ENCODE measurements at places on chromosomes 1 and 21.

DNA sequence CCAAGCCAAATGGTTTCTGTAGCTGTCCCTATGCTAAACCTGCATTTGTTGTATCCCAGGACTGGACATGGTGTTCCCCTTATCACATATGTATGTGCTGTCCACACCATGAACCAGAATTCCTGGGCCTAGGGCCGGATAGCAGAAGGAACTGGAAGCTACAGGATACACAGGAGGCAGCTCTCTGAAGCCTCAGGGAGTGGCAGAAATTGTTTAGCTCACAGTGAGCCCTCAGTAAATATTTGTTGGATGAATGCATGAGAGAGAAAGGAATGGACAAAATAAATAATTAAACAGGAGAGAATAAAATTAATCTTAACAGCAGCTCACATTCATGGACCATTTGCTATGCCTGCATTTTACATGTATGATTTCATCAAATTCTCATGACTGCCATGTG is 2.1 kb downstream of the NIPAL3 start:
- DNase-seq: no peak

GRCh38 chr1:208747979-208748378 is 503.8 kb upstream of the PLXNA2 start:
- DNase-seq: no peak

DNA sequence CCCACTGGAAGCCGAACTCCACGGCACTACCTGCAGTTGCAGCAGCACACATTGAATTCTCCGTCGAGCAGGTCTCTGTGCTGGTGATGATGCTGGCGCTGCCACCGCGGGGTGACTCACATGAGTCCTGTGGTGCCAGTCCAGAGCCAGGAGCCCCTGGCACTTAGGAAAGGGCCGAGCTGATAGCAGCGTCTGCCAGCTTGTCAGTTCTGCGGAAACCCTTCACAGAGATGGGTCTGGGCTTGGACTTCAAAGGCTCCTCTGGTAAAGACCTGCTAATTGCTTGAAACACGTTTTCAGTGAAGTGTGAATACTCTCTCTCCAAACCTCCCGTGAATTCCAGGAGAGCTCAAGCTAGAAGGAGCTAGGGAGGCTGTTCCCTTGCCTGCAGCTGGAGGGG is 92.2 kb downstream of the GRIK3 start:
- no peak for DNase-seq

GRCh38 chr1:88284066-88284465 is 400.0 kb upstream of the PKN2 start:
- no peak for DNase-seq

DNA sequence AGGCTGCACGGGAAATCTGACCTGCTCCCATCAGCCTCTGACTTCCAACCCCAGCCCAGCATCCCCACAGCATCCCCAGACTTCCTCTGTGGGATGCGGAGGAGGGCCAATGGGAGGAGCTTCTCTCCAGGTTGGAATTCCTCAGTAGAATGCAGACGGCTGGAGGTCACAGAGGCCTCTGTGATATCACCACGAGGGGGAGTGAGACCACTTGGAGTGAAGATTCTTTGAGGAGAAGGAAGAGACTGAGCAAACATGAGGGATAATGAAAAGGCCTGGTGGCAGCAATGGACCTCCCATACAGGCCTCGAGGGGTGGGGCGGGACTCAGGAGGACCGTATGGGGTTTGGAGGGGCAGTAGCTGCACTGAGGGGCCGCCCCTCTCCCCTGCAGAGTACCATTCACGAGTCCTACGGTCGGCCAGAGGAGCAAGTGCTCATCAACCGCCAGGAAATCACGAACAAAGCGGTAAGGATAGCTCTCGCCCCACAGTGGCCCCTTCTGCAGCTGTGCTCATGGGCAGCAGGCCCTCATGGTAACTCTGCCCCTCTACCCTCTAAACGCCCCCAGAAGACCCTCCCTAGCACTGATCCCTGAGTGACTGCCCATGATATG is at the start of gene CATSPER4:
Gene CATSPER4, plus strand, starts transcription at position 230 of the 615 bp plus-strand sequence. Its CDS starts 26 bp downstream, at position 256.
- no peak for DNase-seq

Measured in cortex of kidney (tissue), 1 donor.